ENCODE measurements at places on chromosomes 12 and 14.

DNA sequence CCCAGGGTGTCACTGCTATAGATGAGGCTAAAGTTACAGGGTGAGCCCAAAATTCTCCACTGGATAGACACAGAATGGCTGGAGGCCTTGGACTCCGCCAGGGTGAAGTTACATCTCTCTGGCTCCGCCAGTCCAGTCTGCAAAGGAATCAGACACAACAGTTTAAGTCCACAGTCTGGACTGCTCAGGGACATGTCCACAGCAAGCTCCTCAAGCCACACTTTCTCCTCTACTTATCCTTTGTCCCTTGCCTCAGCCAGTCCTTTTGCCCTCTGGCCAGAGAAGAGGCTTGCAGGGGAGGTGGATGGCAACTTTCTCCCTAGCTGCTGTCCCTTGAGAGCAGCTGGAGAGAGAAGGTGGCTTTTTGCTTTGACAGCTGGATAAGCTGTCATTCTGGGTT is 28.0 kb downstream of the PTPRB start:
- no peak for DNase-seq

GRCh38 chr14:34715127-34715863 is 902 bp upstream of the CFL2 start:
- DNase-seq = no peak

- peak; percentile 80 for DNase-seq
These were observed 286.9 kb downstream of the ERC1 start for GRCh38 chr12:1277905-1278304.

DNA sequence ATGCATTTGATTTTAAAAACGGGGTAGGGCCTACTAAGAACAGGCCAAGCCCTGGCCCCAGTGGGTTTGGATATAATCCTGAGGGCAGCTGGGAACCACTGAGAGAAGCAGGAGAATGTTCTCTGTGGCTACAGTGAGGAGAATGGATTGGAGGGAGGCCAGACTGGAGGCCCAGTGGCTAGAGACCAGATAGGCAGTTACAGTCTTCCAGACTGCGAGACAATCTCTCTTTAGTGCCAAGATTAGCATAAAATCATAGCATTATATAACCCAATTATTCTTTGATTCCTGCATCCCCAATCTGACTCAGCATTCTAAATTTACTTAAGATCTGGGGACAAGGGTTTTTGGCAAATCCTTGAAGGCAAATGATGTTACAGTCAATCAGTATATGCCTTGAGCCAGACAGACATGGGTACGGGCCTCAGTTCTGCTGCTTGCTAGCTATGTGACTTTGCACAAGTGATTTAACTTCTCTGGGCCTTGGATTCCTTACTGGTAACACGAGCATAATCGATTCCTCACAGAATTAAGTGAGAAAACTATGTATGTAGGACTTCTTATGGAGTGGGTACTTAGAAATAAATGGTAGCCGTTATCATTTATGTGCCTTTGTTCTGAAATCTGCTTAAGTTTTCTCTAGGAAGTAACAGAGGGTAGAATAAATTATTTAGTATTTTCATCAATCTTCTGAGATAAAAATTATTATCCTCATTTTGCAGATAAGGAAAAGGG is 18.3 kb downstream of the NINJ2 start:
- no peak for DNase-seq

Data from SW480 (cell line).